ENCODE measurements at places on chromosomes 13 and 19.

GRCh38 chr19:19211499-19212420, at the start of gene NCAN:
TSS of gene NCAN (plus strand) at chr19:19211958. CDS start at chr19:19216954, 4,996 bp downstream.
- DNase-seq = no peak

- no peak for DNase-seq
Measured at GRCh38 chr13:76711550-76712182, 174.5 kb downstream of the KCTD12 start.

DNA sequence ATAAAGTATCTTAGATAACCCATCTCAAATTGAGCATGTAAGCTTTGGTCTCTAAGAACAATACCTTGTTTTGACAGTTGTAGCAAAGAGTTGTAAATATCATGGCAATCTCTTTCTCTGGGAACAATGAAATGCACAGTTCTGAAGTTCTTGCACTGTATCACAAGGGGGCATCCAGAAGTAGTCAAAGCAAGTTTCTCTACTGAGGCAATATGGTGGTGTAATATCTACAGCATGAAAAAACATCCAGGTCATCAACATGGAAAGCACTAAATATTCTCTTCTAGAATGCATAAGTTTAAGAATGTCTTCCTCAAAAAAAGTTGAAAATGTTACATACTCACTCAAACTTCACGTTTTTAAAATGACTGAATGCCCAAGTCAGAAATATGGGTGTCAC, 19.6 kb downstream of the MTMR6 start:
- DNase-seq = peak; percentile 33

DNA sequence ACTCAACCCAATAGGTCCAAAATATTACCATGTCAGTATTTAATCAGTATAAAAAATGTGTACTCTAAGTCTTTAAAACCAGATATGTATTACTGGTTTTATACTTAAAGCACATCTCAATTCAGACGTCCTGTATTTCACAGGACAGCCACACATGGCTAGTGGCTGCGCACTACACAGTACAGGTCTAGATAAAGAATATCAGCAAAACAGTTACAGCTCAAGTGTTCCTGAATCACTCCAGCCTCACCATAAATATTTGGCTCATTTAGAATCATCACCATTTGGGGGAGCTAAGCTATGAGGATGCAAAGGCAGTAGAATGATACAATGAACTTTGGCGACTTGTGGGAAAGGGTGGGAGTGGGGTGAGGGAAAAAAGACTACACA, 89.0 kb downstream of the DOCK9 start:
- DNase-seq = no peak

GRCh38 chr13:110560601-110561343, 750 bp downstream of the RAB20 start:
- DNase-seq = peak; percentile 21

DNA sequence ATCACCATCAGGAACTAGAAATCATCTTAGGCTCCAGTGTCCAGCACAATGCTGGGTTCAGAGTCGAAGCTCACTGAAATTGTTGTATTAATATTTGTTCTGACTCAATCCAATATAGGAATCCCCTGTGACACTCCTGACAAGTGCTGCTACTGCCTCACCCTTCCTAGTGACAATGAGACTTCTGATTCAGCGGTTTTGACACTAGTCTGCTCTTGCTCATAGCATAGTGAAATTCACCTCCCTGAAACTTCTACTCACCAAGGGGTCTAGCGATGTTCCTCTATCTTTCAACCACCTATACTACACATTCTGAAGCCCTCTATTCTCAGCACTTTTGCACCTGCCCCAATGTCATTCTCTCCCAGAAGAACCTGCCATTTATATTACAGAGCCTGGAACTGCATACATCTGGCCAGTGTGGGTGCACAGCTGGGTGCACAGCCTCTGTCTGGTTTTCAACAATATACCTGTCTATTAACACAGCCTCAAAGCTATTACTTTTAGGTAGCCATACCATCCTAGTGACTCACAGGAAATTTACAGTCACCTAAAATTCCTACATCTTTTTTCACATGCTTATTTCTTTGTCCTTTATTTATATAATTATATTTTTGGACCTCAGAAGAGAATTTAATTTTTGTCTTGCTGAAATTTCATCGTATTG, 88.3 kb downstream of the DOCK9 start:
- no peak for DNase-seq

DNA sequence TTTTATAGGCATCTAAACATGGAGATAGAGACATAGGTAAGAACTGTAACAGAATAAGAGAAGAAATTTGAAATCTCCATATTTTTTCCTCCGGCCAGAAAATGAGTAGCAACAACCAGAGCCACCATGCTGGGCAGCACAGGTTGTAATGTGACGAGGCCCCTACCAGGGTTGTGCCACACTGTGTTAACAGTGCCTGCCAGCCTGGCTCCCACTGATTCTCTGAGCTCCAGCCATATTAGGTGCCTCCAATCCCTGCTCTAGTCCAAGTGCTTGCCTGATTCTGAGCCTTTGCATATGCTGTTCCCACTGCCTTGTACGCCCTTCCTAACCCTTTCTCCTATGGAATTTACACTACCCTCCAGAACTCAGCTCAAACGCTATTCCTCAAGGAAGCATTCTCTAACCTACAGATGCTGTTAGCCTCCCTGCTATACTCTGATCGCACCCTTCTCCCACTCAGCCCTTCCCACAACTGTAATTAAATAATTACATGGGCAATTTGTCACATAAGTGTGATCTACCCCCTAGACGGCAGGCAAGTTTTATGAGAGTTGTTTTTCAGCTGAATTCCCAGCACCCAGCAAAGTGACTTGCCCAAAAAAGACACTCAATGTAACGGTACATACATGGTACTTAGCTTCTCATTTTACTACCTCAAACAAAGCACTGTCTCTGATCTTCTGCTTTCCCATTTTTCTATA, 37.6 kb upstream of the STARD13 start:
- DNase-seq = no peak

GRCh38 chr13:49124693-49125304, 95.3 kb upstream of the MLNR start:
- DNase-seq = no peak

DNA sequence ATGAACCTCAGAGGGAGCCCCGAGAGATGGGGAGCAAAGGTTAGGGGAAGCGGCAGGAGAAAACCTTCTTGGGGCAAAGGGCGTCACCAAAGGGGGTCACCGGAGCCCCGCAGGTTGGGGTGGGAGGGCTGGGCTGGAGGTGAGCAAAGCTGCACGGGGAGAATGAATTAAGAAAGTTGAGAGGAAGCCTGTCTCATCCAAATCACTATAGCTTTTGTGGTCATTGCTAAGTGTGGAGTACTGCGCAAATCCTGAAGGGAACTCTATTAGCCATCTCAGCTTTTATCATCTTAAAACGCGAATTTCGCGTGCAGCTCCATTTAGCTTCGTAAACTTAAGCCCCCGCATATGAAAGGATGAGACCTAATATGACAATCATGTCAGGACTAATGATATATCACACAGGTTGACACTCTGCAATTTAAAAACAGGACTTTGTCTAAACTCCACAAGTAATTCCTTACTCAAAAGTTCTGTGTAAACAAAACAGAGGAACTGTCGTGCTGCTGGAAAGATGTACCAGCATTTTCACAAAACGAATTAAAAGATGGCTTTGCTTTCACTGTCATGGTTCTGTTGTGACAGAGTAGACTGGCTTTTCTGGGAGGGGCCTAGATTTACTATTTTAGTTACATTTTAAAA, 631 bp downstream of the LACC1 start:
- DNase-seq = no peak

DNA sequence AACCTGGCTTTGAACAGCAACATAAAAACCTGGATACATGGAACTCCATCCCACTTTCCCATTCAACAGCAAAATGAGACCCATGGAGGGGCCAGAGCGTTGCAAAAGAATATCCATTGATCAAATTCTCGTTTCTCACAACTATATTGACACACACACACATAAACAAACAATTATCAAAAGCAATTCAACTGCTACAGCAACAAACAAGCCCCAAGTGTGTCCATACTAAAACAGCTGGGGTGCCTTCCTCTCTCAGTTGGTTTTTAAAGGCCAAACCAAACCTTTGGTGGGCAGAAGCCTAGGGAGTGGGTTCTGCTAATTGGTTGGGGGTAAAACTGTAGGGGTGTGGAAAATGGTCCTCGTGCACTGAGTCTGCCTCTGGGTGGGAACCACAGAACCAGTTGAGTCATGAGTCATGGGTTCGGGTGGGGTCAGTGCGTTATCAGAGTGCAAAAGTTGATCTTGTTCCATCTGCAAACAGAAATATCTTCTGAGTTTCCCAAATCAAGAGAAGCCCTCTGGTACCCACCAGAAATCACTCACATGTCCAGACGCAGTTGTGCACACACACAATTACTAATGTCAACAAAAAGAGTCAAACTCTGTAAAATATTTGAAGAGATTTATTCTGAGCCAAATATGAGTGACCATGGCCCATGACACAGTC, 18.5 kb downstream of the GPR42 start:
- DNase-seq = no peak

DNA sequence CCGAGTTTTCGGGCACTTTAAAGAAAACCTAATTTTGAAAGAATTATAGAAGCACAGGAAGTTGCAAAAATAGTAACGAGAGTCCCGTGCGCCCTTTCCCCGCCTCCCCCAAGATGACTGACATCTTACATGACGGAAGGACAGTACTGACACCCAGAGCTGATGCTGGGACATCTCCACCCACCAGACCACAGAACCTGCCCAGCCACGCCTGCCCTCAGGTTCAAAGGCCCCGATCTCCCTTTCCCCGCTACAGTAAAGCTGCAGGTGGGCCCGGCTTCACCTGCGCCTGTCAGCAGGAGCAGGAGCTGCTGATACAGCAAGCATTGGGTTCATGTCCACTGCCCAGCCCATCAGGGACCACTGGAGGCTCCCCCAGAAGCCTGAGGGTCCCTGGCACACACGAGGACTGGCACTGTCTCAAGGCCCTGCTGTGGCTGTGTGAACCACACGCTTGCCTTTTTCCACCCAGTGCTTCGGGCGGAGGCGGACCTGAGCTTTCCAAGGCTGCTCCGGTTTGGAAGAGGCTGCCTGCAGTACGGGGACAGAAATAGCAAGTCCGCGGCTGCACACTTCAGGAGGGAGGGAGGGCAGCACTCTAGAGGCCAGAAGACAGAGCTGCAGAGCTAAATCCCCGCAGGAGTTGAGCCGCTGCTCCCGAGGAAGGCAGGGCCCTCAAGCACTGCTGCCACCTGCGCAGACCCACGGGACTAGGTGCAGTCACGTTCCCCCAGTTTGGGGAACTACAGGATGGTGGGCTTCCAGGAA, 8.7 kb downstream of the MAP2K2 start:
- DNase-seq = peak; percentile 84

GRCh38 chr19:6279620-6279930, 200 bp downstream of the MLLT1 start:
- DNase-seq = no peak

- no peak for DNase-seq
Measured at GRCh38 chr13:113232208-113233003, 23.0 kb downstream of the CUL4A start.

DNA sequence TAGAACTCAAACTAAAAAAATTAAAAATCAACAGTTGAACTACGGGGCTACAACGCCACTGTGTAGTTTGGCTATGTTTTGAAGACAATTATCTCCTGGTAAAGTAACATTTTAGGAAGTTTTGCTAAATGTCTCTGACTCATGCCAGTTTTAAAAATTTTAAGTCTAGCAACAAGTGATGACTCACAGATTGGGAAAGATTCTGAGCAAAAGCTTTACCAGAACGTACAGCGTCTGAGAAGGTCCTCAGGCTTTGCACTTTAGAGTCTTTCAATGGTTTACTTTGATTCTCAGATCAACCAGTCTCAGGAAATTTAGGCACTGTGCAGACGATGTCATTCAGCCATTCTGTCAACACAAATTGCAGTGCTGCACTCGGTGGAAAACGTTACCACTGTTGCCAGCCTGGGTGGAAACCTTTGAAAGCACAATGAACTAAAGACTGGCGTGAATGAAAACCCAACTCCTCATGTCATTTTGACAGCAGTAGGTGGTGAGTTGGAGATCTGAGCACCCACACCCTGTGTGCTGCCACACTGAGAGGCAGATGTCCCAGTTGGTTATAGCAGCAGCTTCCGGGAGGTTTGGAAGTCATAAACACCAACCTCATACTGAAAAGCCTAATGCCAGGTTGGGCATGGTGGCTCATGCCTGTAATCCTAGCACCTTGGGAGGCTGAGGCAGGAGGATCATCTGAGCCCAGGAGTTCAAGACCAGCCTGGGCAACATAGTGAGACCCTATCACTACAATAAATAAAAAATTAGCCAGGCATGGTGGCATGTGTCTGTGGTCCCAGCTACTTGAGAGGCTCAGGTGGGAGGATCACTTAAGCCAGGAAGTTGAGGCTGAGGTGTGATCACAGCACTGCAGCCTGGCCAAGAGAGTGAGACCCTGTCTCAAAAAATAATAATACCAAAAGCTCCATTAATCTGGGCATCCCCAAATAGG, 6.3 kb upstream of the WTIP start:
- no peak for DNase-seq

DNA sequence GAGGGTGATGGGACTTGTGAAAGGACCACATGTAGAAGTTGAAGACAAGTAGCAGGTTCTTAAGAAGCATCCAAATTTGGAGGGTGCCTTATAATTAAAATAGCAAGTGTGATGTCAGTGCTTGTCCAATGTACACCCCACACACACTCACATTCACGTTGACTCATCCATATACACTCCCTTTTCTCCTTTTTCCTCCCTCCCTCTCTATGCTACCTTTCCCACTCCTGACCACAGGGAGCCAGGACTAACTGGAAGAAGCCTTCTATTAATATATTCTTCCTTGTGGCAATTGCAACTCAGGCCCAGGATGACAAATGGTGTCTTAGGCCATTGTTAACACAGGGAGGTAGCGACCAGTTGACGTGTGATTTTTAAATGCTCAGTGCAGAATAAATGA, 16.3 kb upstream of the GPR183 start:
- no peak for DNase-seq

- DNase-seq = no peak
Measured at GRCh38 chr13:24215732-24216131, 55.2 kb downstream of the SPATA13 start.

GRCh38 chr13:102799426-102800144, 666 bp downstream of the BIVM start:
- no peak for DNase-seq

- DNase-seq = no peak
Measured at GRCh38 chr13:114166381-114167131, 12.5 kb upstream of the CFAP97D2 start.

DNA sequence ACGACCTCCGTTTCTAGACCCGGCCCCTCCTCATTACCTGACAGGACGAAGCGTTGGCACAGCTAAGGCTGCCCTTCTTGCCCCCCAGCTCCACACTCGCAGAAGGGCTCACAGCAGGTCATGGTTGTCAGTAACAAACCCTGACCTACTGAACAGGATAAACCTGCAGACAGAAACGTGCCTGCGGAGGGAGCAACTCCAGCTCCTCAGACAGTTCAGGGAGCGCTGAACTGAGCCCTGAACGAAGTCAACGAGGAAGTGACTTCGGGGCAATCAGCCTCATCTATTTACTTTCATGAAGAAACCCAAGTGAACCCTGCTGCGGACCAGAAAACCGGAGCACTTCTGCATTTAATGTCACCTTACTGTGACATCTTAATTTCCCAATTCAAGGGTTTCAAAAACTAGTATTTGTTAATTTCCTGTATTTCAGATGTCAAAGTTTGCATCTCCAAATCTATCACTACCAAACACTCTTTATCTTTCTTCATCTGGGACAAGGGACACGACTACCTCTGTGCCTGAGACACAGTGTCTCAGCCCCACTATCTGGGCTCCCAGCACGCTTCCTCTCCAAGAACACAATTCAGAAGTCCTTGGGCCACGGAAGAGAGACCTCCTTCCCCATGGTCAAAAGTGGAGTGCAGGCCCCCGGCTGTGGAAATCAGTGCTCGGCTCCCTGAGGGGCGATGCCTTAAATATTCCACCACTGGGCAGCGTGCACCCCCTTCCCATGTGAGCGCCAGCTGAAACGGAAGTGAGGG, 40.2 kb downstream of the CARS2 start:
- no peak for DNase-seq

Data from CD4-positive, alpha-beta T cell treated with Interleukin-17A for 1 hour (primary cell).